K562 (cell line): ENCODE measurements at places on chromosomes 11 and 22. TPM values are rescaled to one million over a fixed set of nuclear protein-coding genes. Genes with fewer than 3 reads are reported as not detected.

HEPHL1 gene
- total RNA-seq = not detected in 2 replicates

ABCG4 gene
- 0.11 and 0.13 TPM in 2 replicates for total RNA-seq

- H3K27ac ChIP-seq = no peak overlapping the region
- DNase-seq = no peak
- peaks cover 34% of the 10 kb centered on the region for H3K27me3 ChIP-seq
- H3K4me1 ChIP-seq = no peaks in the 10 kb centered on the region
- no peak overlapping the region for H3K4me3 ChIP-seq
Measured at GRCh38 chr11:114115451-114115928, 56.0 kb downstream of the ZBTB16 start.

- no peak overlapping the region for H3K27ac ChIP-seq
- no peaks in the 10 kb centered on the region for H3K36me3 ChIP-seq
Measured at GRCh38 chr11:20099527-20099926, 60.7 kb downstream of the DBX1 start.

GRCh38 chr11:44208976-44209603 lies 100.8 kb downstream of the ALX4 start:
- DNase-seq = no peak
- no peak overlapping the region for H3K27ac ChIP-seq
- H3K36me3 ChIP-seq = peaks cover 16% of the 10 kb centered on the region; the same call in 2 of the 3 replicates
- no peaks in the 10 kb centered on the region; the same call in 2 of the 3 replicates for H3K4me1 ChIP-seq

- no peak overlapping the region for H3K4me3 ChIP-seq
- H3K36me3 ChIP-seq = no peaks in the 10 kb centered on the region
- no peaks in the 10 kb centered on the region for H3K27me3 ChIP-seq
- no peaks in the 10 kb centered on the region for H3K4me1 ChIP-seq
- H3K27ac ChIP-seq = no peak overlapping the region
- no peak for DNase-seq
Measured at GRCh38 chr22:33823552-33823951, 96.7 kb downstream of the LARGE1 start.

DNA sequence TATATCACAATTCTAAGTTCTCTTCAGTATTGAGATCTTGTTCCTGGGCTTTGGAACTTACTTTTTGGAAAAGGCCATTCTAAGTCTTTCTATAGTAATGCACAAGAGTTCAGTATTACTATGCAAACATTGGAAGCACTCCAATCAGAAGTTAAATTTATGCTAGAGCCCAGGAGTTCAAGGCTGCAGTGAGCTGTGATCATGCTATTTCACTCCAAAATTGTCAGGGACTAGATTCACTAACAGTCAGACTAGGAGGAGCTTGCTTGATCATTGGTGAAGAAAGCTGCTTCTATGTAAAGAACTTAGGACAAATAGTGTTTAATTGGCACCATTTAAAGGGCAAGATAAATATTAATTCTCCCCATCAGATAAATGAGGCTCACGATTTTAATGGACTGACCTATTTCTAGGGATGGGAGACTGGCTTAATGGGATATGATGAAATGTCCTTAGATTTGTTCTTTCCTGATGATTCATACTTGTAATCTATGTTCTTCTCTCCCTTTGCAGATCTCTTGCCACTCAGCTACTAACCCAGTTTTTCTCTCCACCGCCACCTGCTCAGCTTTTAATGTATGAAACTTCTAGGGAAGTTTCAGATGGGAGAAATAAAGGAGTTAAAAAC lies 32.6 kb upstream of the TMEM123 start:
- no peak for DNase-seq
- no peaks in the 10 kb centered on the region for H3K4me1 ChIP-seq
- no peak overlapping the region for H3K27ac ChIP-seq
- peaks cover 8% of the 10 kb centered on the region; the same call in 1 of the 2 replicates for H3K27me3 ChIP-seq

ROBO4 gene
- 0.04 TPM in 1 of 2 replicates, not detected in the other for total RNA-seq

SCGB1D2 gene
- not detected in 2 replicates for total RNA-seq

OR2D3 gene
- not detected in 2 replicates for total RNA-seq

PNPLA5 gene
- total RNA-seq = not detected in 2 replicates

DNA sequence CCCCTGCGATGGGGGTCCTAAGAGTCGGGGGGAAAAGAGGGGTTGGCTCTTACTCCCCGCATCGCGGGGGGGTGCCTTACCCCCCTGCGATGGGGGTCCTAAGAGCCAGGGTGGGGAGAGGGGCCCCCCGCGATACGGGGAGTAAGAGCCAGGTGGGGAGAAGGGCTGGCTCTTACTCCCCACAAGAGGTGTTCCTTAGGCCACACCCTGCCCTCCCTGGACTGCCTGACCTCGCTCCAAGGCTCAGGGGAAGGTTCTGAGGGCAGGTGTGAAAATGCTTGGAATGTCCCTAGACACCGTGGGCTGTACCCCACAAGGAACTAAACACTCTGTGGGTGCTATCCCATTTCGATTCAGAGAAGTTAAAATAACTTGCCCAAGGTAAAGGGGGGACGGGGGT lies 7.8 kb downstream of the UNC93B1 start:
- peaks cover 35% of the 10 kb centered on the region for H3K4me1 ChIP-seq
- no peaks in the 10 kb centered on the region for H3K27me3 ChIP-seq
- no peak overlapping the region for H3K27ac ChIP-seq
- H3K36me3 ChIP-seq = no peaks in the 10 kb centered on the region
- H3K4me3 ChIP-seq = no peak overlapping the region
- no peak for DNase-seq

- H3K36me3 ChIP-seq = no peaks in the 10 kb centered on the region; the same call in 2 of the 3 replicates
- H3K27me3 ChIP-seq = peaks cover 14% of the 10 kb centered on the region
- H3K27ac ChIP-seq = no peak overlapping the region
- no peak overlapping the region for H3K4me3 ChIP-seq
- DNase-seq = no peak
Measured at GRCh38 chr11:78931891-78932290, 357.2 kb upstream of the NARS2 start.

DNA sequence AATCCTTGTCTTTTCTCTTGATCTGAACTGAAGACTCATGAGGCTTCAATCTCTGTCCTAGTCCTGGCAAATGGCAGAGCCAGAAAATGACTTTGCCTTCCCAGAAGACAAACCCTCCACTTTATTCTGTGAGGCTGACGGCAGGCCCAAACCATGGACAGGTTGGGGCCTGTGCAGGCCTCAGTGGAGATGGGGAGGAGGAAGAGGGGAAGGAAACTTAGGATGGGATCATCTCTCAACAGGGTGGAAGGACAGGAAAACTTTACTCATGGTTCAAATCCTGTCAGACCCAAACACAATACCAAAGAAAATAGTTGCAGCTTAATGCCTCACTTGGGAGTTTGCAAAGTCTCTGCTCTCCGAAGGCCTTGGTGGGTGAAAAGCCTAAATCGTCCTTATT lies 9.8 kb downstream of the RPL27A start:
- DNase-seq = no peak
- no peaks in the 10 kb centered on the region for H3K27me3 ChIP-seq
- H3K36me3 ChIP-seq = peaks cover 65% of the 10 kb centered on the region
- peaks cover 9% of the 10 kb centered on the region for H3K4me1 ChIP-seq
- no peak overlapping the region for H3K4me3 ChIP-seq

PACS1 gene
- total RNA-seq = 25.6 and 28.1 TPM in 2 replicates

DNA sequence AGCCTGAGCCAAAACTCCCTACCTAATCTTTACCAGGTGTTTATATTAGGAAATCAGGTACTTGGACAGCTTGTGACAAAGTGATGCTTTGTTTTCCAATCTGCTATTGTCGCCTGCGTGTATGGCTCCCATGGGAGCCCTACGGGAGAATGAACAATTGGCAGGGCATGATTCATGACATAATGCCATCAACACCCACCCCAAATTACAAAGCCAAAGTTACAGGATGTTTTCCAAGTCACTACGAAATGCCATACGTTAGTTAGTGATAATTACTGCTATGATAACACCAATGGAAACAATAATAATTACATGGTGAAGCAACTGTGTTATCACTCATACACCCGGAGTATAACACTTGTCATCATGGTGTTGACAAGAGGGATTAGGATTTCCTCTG lies 226.4 kb downstream of the FAM181B start:
- no peaks in the 10 kb centered on the region for H3K27me3 ChIP-seq
- H3K27ac ChIP-seq = no peak overlapping the region
- H3K36me3 ChIP-seq = no peaks in the 10 kb centered on the region
- no peak for DNase-seq
- no peak overlapping the region for H3K4me3 ChIP-seq

APLNR gene
- total RNA-seq = 1.9 and 2.0 TPM in 2 replicates

DNA sequence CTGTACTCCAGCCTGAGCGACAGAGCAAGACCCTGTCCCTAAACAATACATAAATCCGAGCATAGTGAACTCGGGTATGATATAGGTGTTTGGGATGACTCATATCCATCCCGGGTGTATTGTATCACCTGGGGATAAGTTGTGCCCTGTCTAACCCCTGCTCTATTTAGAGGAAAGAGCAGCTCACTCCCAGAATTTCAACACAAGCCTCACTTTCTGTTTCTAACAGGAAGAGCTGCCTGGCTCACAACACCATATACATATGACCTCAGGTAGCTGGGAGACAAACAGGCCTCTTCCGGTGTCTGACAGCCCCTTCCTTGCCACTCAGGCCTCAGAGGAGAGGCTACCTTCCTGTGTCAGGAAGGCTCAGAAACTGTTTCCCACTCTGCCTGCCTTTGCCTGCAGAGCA lies 9.9 kb upstream of the MICALL1 start:
- no peak for DNase-seq
- H3K27me3 ChIP-seq = no peaks in the 10 kb centered on the region
- H3K36me3 ChIP-seq = peaks cover 8% of the 10 kb centered on the region; the same call in 2 of the 3 replicates
- H3K4me3 ChIP-seq = no peak overlapping the region
- peaks cover 29% of the 10 kb centered on the region for H3K4me1 ChIP-seq

DNA sequence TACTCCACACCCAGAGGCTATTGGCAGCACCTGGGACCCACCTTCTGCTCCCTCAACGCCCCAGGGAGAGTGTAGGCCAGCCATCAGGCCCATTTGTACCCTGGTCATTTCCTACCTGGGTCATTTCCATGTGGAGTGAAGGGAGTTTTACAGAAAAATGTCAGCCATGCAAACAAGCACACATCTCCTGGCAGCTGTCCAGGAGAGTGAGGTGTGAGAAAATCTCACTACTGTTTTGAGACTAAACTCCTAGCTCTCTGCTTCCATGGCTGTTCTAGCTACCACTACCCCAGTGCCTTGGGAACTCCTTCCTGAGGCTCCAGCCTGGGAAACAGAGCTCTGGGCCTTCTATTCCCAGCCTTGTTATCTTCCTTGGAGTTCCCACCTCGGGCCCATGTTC lies 2.8 kb upstream of the TMPRSS13 start:
- H3K4me3 ChIP-seq = no peak overlapping the region
- H3K27ac ChIP-seq = no peak overlapping the region
- no peaks in the 10 kb centered on the region for H3K36me3 ChIP-seq
- peak; percentile 26 for DNase-seq

GRCh38 chr22:41752011-41752970 lies 48.2 kb upstream of the CCDC134 start:
- no peak overlapping the region for H3K27ac ChIP-seq
- H3K27me3 ChIP-seq = no peaks in the 10 kb centered on the region
- H3K36me3 ChIP-seq = no peaks in the 10 kb centered on the region
- H3K4me1 ChIP-seq = no peaks in the 10 kb centered on the region; the same call in 1 of the 2 replicates
- H3K4me3 ChIP-seq = no peak overlapping the region

DNA sequence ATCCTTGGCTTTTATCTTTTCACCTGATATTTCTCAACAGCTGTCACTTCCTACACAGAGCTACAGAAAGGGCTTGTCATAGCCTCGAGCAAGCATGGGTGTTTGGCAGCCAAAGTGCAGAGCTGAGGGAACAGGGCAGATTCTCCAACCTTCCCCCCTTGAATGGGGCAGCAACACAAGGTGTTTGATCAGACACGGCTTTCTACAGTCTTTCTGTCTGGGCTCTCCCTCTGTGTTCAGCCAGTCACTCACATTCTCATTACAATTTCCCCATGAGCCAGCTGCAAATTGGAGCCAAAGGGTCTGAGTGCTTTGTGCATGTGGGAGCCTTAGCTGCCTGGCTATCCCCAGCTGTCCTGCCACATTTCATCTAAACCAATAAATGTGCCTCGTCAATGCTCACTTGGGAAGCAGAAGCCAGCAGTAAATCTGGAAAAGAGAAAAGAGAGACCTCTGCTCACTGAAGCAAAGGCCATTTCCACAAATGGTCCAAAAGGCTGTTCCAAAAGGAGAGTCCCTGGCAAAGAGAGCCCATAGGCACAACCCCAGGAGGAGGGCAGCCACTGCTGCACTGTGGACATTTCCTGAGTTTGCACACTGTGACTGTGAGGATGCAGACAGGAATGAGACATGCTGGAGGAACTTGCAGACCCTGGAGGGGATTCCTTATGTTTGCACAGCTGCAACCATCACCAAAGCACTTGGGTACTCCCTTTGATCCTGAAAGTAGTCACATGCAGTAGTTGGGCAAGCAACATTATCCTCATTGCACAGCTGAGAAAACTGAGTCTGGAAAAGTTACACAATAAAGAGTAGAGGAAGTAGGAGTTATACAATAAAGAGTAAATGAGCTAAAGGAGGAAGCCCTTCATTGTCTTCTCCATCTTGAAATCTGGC lies 186.8 kb downstream of the FAM181B start:
- no peak overlapping the region for H3K4me3 ChIP-seq
- H3K36me3 ChIP-seq = no peaks in the 10 kb centered on the region
- no peaks in the 10 kb centered on the region for H3K27me3 ChIP-seq
- H3K27ac ChIP-seq = no peak overlapping the region
- no peak for DNase-seq

APOL5 gene
- not detected in 2 replicates for total RNA-seq
